Adipose tissue (tissue), 3 donors: ENCODE measurements at places on chromosomes 7 and 10. TPM values are rescaled to one million over a fixed set of nuclear protein-coding genes. Genes with fewer than 3 reads are reported as not detected.

ODAD2 gene
- 0.09 TPM for polyA plus RNA-seq

DOCK1 gene
- 21.6 TPM for polyA plus RNA-seq

TAS2R5 gene
- polyA plus RNA-seq, result 0.24 TPM

TSPAN13 gene
- 52.1 TPM for polyA plus RNA-seq

NRP1 gene
- polyA plus RNA-seq, result 70.9 TPM

CDC14C gene
- not detected for polyA plus RNA-seq

HHEX gene
- polyA plus RNA-seq, result 17.2 TPM

LDB1 gene
- polyA plus RNA-seq, result 23.6 TPM

ECHDC3 gene
- 49.4 TPM for polyA plus RNA-seq
